ENCODE measurements at places on chromosomes 6 and 20. TPM values are rescaled to one million over a fixed set of nuclear protein-coding genes. Genes with fewer than 3 reads are reported as not detected.

The SLC12A5 gene
- total RNA-seq, result 15.1 TPM

The PLAGL2 gene
- 12.8 TPM for total RNA-seq

The PSORS1C2 gene
- not detected for total RNA-seq

The VGLL2 gene
- total RNA-seq, result not detected

The HLA-DQA1 gene
- not detected for total RNA-seq

The MRS2 gene
- total RNA-seq, result 22.3 TPM

The HLA-DOB gene
- 0.19 TPM for total RNA-seq

The CST1 gene
- total RNA-seq, result 1.1 TPM

The RBBP8NL gene
- 0.24 TPM for total RNA-seq

The LRRC1 gene
- 5.1 TPM for total RNA-seq

The SLC35D3 gene
- 0.05 TPM for total RNA-seq

The LST1 gene
- total RNA-seq, result not detected

The EYS gene
- 0.19 TPM for total RNA-seq

The RIPPLY2 gene
- 0.46 TPM for total RNA-seq

The GATA5 gene
- 0.75 TPM for total RNA-seq

The CNBD2 gene
- 6.4 TPM for total RNA-seq
